ENCODE measurements at places on chromosomes 1 and 21.

GRCh38 chr1:97202481-97203380, 481.1 kb downstream of the PTBP2 start:
- DNase-seq = no peak

DNA sequence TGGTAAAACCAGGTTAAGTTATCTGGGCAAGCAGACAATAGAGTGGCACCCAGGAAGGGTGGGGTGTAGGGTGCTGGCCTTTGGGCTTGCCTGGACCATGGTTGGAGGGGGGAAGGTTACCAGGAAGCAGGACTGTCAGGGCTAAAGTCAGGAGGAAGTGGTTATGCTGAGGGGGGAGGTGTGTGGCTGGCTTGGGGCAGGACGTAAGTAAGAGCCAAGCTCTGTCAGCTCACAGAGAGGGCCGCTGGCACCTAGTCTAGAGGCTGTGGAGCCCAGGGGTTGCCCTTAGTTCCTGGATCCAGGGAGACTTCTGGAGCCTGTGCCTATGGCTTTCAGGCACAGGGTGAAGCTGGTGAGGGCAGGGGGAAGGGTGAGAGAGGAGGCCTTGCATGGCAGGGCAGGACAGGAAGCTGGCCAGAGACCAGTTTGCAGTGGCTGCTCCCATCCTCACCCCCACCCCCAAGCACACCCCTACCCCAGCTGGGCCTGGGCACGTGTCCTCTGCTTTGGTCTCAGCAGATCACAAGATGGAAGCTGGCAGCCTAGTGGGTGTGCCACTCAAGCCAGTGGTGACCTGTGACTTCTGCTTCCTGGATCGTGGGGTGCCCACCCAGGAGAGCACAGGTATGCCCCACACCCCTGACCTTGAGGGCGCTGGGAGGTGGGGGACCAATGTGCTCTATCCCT, 20.5 kb upstream of the SMYD3 start:
- DNase-seq = no peak

DNA sequence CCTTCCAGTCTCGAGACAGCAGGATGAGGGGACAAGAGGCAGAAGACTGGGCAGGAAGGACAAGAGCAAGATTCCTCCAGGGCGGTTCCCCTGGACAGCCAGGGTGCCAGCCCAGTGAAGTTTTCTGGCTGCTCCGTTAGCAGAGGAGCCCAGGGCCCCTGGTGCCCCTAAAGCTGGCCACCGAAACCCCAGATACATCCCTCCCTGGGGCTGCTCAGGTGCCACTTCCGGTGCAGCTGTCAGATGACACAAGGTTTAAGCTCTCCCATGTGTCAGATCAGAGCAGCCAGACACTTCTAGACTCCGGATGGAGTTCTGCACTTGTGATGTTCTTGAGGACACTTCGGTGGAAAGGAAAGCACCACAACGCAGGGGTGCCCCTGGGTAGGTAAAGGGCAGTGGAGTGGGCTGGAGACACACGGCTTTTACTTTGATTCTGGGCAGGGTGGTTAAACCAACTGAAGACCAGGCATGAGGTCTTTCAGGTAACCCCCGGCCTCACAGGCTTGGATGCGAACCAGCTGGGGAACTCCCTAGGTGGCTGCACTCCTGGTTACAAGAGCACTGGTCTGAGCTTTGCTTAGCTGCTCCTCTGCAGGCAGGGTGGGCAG, 85.7 kb downstream of the ITPKB start:
- no peak for DNase-seq

DNA sequence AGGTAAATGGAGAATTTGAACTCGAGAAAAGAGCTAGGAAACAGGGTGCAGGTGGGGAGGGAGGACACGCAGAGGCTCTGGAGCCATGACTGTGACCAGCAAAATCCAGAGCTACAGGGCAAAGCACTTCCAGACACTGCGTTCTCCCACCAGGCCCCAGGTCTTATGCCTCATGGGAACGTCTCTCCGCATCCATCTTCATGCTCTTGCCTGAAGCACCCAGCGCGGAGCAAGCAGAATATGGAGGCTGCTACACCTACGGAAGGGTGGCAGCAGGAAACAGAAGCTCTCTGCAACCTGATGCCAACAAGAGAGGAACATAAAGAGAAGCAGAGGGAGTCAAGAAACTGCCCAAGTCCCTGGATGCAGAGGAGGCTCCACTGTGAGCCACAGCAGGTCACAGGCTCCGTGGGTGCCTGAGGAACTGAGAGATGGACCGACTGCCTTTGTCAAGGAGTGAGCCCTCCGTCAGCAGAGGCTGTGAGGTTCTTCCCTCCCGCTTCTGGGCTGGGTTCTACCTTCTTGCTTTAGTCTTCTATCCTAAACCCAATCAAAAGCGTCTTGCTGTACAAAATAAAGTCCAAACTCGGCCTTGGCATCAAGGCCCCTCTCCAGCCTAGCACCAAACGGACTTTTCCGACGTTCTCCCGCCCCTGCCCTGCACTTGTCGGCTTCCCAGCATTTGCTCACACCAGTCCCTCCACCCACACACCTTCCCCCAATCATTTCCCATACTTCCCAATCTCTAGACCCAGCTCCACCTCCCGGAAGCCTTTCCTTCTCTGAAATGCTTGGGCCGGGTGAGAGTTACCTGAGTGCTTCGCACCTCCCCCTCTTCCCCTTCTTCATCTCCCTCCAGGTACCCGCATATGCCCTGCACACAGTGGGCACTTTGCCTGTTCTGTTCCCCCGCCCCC, 930 bp downstream of the DHCR24 start:
- DNase-seq = no peak

- DNase-seq = no peak
These were observed 1.7 kb downstream of the HHAT start for GRCh38 chr1:210330279-210330866.
